Left hindlimb (tissue), 1 donor: ENCODE measurements at places on chromosomes 3 and 15.

DNA sequence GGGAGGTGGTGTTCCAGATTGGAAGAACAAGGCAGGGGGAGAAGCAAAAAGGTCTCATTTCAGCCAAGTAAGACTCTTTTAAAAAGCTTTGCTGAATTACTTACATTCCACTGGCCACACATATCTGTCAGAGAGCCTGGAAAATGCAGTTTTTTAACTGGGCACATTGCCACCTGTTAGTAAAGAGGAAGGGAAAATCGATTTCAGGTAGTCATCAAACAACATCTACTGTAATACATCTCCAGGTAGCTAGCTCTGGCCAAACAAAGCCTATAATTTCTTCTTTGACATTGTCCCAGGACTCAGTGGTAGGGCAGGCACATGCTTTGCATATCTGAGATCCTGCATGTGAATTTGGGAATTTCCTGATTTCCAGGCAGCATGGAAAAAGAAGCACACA, 480.7 kb upstream of the SUCLG2 start:
- peak; percentile 46 for DNase-seq

- peak; percentile 82 for DNase-seq
These were observed 226.1 kb downstream of the VPS13C start for GRCh38 chr15:61834076-61834697.

DNA sequence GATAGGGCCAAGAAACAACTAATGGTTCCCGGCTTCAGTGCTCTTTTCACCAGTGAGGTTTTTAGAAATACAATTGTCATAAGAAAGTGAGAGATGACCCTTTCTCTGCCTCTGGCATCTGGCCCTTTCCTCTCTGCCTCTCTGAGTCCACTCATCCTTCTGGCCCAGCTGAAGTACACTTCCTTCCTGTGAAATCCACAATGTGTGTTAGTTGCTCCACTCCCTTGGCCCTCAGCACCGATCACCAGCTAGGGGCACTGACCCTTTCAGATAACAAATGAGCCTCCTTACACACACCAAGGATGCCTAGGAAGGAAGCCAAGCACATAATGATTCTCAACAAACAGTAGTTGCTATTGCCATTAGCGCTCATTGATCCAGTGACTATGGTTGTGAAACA, 2.9 kb upstream of the CAV3 start:
- no peak for DNase-seq

DNA sequence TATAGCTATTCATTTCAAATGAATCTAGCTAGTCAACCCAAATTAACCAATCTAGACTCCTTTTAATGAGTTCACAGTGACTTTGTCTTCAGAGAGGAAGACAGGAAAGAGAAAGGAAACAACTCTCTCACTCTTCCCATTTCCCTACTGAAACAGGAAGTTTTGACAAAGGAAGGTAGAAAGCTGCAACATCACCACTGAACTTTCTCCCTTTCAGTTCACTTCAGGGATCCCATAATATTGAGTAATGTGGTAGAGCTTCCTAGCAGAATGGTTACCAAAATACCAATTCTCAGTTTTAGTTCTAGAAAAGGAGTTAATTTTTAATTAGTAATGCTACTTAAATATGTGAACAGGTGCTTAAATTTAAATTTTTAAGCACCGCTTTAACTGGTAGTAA, 7.5 kb downstream of the VPS13C start:
- DNase-seq, result no peak

- DNase-seq, result no peak
These were observed 107.8 kb downstream of the SLCO3A1 start for GRCh38 chr15:91961357-91961756.

- DNase-seq, result no peak
These were observed 363.3 kb upstream of the SLCO3A1 start for GRCh38 chr15:91490211-91490610.

GRCh38 chr3:48464713-48465221, 18.2 kb downstream of the ATRIP start:
- DNase-seq, result no peak

DNA sequence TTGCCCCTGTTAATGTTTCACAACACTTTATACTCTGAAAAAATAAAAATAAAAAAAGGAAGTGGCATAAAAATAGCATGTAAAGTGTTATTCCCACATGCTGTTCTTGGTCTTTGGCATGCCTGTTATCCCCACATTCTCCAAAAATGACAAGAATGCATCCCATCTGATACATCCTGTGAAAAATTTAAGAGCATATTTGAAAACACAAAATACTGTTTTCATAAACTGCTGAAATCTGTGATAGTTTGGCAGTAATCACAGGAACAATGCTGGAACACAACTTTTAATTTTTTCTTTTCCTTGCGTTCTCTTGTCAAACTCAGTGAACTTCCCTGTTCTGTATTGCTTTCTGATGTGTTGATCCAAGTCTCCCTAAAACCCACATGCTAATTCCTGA, 288.8 kb downstream of the ROBO2 start:
- no peak for DNase-seq

DNA sequence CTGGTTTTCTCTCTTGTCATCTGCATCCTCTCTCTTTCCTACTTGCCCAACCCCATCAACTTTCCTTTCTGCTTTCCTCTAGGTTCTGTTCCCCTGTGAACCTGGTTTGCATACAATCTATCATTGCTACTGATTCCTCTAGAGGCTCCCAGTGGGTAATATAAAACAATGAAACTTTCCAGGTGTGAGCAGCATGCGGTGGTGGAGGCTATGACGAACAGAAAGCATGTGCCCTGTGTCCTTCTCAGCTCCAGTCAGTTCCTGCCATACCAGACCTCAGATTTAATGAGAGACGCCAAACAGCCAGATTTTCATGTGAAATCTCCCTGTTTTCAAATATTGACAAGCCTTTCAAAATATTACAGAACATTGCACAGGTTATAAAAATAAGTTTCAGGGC, 3.5 kb upstream of the ACAP2 start:
- DNase-seq, result no peak

DNA sequence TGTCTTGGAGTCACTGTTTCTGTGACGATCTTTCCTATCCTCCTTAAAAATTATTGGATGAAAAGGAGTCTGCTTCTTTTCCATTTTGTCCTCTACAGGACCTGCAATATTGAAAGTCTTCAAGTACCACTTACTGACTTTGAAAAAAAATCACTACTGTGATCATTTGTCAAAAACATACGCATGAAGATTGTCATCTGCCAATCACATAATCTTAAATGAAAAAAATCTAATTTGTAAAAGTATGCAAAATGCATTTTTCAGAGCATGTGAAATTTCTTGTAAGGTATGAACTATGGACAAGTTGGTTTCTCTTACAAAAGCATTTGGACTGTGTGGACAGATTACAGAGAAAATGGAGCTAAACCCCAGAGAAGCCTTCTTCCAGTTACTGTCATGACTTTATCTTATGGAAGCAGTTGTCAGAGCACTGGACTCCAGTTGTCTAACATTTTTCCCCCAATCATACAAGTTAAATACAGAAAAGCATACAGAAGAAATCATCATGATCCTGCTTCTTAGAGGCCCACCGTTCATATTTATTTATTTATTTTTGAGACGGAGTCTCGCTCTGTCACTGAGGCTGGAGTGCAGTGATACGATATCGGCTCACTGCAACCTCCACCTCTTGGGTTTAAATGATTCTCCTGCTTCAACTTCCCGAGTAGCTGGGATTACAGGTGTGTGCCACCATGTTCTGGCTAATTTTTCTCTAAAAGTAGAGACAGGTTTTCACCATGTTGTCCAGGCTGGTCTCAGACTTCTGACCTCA, 3.4 kb upstream of the PXK start:
- no peak for DNase-seq

- peak; percentile 65 for DNase-seq
These were observed 239.3 kb upstream of the GBE1 start for GRCh38 chr3:82000773-82001172.

GRCh38 chr3:54510506-54510905, 388.2 kb downstream of the CACNA2D3 start:
- DNase-seq, result no peak

DNA sequence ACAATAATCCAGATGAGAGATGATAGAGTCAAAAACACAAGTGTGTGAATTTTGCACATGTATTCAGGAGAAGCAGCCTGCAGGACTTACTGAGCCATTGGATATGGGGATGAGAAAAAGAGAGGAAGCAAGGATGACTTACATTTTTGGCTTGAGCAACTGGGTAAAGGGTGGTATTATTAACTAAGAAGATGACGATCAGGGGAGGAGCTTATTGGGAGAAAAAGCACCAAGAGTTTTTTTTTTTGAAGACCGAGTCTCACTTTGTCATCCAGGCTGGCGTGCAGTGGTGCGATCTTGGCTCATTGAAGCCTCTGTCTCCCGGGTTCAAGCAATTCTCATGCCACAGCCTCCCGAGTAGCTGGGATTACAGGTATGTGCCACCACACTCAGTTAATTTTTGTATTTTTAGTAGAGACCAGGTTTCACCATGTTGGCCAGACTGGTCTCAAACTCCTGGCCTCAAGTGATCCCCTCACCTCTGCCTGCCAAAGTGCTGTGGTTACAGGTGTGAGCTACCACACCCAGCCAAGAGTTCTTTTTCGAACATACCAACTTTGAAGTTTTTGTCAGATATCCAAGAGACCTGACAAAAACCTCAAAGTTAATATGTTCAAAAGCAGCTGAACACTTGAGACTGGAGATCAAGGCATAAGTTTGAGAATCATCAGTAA, 14.8 kb upstream of the SH3BP5 start:
- DNase-seq, result no peak

- DNase-seq, result no peak
These were observed 292.3 kb upstream of the STT3B start for GRCh38 chr3:31240466-31240865.

DNA sequence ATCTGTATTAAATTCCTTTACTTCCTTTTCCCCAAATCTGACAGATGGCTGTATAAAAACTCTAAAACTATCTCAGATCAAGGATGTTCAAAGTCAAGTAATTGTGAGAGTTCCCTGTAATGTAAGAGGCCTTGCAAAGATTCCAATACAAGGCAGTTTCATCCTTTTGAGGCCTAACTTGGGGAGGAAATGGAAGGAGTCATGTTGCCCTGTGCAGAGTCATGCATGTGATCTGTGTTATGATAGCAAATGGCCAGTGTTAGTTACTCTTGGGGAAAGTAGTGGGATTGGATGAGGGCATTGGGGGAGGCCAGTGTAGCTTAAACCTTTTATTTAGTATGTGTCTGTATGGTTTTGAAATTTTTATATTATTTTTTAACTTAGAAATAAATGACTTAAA, 23.7 kb upstream of the FBXL22 start:
- no peak for DNase-seq

GRCh38 chr15:42825599-42825998, 88.7 kb upstream of the CDAN1 start:
- no peak for DNase-seq

GRCh38 chr15:74215958-74216357, 13.4 kb upstream of the STRA6 start:
- DNase-seq, result no peak

- DNase-seq, result no peak
These were observed 120.7 kb upstream of the LINGO1 start for GRCh38 chr15:77753281-77753873.

GRCh38 chr3:13052191-13052820, 20.9 kb downstream of the IQSEC1 start:
- no peak for DNase-seq

- DNase-seq, result no peak
These were observed 32.1 kb upstream of the KCNH8 start for GRCh38 chr3:19116239-19116638.

GRCh38 chr3:122665226-122665786, 15.3 kb upstream of the PARP14 start:
- DNase-seq, result no peak
